Occipital lobe (tissue), 3 donors: ENCODE measurements at places on chromosomes 1 and 21. TPM values are rescaled to one million over a fixed set of nuclear protein-coding genes. Genes with fewer than 3 reads are reported as not detected.

The DCAF8 gene
- 64.6 TPM for total RNA-seq

The ST6GALNAC3 gene
- 16.5 TPM for total RNA-seq

The MANEAL gene
- total RNA-seq = 30.7 TPM

The RGS7 gene
- total RNA-seq = 19.7 TPM

The S100A16 gene
- total RNA-seq = 13.3 TPM

The CHRNB2 gene
- total RNA-seq = 20.4 TPM

The CFAP141 gene
- total RNA-seq = not detected

The VHLL gene
- 0.94 TPM for total RNA-seq

The CA14 gene
- total RNA-seq = 1.7 TPM

- no peak for DNase-seq
These were observed 28.1 kb upstream of the ACBD6 start for GRCh38 chr1:180530501-180530900.

- DNase-seq = no peak
These were observed 10.1 kb downstream of the EXTL1 start for GRCh38 chr1:26031611-26032220.

- no peak for DNase-seq
These were observed 77.0 kb upstream of the C1orf105 start for GRCh38 chr1:172343240-172344160.

DNA sequence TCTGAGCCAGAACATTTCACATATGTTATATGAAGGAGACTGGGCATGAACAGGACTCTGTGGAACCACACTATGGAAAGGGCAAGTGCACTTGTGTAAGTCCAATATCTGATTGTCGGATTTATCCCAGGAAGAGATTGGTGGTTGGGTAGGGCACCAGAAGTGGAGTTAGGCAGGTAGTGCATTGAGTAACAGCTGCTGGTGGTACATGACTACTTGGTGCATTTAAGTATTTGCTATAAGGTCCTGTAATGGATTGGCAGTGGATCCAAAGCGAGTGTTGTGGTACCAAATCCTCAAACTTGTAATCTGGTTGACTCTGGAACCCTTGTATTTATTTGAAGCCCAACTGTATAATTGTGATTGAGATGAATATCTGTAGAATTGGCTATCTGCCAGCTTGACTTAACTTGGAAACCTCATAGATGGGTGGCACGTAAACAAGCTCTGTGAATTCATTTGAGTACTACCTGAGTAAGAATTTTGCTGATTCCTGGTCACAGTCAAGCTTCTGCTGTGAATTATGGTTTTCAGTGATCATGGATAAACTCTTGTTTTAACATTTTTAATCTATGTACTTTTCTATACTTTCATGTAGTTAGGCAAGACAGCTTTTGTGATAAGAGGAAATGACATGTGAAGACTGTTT is 21.1 kb downstream of the UBAP2L start:
- no peak for DNase-seq

DNA sequence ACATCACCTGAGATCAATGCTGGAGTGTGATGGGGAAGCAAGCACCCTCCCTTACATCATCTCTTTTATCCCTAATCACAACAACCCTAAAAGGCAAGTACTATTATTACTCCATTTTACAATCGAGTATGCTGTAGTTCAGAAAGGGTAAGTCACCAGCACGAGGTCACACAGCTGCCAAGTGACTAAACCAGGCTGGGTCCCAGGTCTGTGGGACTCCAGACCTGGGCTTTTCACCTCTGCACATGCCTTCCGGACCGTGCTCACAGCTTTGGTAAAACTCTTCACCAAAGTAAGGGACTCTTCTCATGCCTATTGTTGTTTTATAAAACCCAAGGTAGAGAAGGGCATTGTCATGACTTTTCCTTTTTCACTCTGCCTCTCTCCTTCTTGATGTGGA is 130.9 kb downstream of the DMRTB1 start:
- DNase-seq = no peak

DNA sequence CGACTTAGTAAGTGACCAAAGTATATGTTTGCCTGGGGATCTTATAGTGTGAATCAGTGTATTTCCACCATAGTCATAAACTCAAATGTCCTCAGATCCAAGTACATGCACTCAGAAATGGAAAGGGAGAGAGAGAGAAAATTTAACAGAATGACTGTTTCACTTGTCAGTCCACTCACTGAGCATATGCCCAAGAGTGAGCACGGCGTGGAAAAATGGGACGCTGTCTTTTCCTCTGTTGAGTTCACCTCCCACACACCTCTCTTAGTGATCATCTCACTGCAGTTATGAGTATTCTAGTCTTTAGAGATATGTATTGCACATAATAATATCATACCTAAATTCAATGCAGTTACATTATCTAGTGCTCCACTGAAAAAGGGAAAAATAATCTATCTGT is 156.8 kb upstream of the PRMT6 start:
- DNase-seq = no peak

- no peak for DNase-seq
These were observed 154.5 kb upstream of the GORAB start for GRCh38 chr1:170377440-170377839.

GRCh38 chr1:27602462-27603308 is 1.3 kb downstream of the AHDC1 start:
- no peak for DNase-seq

DNA sequence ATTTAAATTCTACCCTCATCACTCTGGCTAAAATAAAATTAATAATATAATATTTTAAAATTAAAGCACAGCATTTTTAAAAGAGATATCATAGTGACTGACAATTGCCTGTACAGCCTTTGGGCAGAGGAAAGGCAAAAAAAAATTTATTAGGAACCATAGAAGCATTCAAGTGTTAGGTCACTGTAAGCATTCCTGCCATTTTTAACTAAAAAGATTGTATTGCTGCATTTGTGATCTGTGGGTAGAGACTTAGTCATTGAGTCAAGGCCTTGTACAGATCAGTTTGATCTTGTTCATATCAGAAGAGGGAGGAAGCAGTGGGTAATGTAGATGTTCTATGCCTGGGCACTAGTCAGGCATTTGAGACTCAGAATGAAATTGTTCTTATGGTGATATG is 109.9 kb downstream of the LYPLAL1 start:
- DNase-seq = no peak

- DNase-seq = no peak
These were observed 13.9 kb upstream of the PIGM start for GRCh38 chr1:160045653-160046052.

DNA sequence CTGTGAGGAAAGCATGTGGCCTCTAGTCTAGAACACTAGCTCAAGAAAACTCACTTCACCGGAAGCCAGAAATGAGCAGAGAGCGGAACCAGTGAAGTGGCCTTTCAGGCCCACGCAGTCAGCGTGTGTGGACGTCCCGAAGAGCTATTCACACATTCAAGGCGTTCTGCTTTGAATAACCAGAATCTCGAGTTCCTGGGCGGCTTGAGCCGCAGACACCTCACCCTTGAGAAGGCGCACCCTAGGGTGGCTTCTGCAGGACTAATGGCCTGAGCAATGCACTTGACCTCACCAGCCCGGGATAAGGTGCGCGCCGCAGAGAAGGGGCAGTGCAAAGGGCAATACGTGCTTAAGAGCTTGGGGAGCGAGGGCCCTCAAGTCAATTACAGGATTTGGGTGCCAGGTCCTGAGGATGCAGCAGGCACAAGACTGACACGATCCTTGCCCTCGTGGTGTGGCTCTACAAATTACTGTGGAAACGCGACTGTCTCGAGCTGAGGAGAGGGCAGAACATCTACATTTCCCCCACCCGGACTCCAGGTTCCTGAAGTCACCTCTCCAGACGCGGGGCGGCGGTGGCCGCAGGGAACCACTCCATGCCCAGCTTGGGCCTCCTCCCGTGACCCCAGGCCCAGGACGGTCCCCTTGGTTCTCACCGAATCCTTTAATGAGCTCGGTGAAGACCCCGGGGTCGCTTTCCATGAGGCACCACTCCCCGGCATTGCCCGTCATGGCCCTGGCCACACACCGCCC is 455 bp downstream of the UCHL5 start:
- DNase-seq = no peak

- no peak for DNase-seq
These were observed 1.2 kb upstream of the LPGAT1 start for GRCh38 chr1:211831558-211832323.

DNA sequence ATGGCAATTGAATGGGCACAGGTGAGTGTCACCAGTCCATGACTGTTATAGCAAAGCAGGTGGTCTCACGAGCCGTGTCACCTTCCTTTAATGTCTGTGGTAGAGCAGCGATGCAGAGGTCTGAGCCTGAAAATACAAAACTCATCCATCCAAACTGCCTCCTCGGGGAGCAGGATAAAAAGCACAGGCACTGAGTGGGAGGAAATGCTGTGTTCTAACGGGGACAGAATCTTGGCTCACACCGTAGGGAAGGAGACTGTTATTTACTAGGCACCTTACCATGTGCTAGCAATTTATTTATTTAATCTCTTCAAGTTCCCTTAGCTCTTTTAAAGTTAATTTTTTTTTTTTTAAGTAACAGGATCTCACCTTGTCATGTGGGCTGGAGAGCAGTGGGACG is 1.2 kb downstream of the ASCL5 start:
- DNase-seq = no peak

- no peak for DNase-seq
These were observed 203.0 kb downstream of the PLPP3 start for GRCh38 chr1:56376188-56376984.

- no peak for DNase-seq
These were observed 106.6 kb downstream of the TNNI3K start for GRCh38 chr1:74341702-74342339.

GRCh38 chr1:32817815-32818786 is 648 bp downstream of the S100PBP start:
- peak; percentile 24 for DNase-seq

- DNase-seq = no peak
These were observed 7.4 kb upstream of the INKA2 start for GRCh38 chr1:111746614-111746999.

GRCh38 chr1:172781513-172782140 is 122.7 kb downstream of the FASLG start:
- DNase-seq = no peak

- DNase-seq = no peak
These were observed at the start of gene RPE65 for GRCh38 chr1:68449901-68450300. RPE65 (minus strand) TSS chr1:68449954; CDS start chr1:68449905, 49 bp downstream.

DNA sequence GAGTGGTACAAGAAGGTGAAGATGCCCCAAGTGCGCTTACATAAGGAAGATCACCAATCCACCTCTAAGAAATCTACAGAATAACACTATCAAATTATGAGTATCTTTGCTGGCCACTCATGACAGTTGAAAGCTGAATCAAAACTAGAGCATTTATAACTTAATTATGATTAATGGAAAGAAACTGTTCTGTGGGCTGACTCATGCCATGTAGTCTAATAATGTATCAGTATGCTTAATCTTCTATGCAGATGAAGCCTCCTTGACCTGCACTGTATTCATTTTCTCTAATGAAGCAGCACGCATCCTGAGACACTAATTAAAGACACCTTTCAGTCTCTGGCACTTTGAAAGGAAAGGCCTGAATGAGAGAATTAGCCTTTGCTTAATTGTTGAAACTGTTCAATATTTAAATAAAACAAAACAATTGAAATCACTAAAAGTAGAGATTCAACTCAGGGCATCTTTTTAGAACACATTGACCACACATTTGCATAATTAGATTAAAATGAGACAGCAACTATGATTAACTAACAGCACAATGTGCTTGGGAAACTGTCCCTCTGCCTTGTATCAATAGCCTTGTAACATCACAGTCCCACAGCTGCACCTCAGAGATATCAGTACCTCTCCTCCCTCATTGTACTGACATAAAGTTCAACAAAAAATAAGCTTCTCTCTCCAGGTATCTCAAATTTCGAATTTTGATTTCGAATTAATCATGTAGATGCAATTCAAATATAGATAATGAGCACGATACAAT is 105.6 kb downstream of the NTPCR start:
- DNase-seq = no peak

- no peak for DNase-seq
These were observed 9.8 kb downstream of the ADAMTSL4 start for GRCh38 chr1:150558761-150559655.

GRCh38 chr1:202143768-202144401 is 652 bp downstream of the ARL8A start:
- DNase-seq = no peak

DNA sequence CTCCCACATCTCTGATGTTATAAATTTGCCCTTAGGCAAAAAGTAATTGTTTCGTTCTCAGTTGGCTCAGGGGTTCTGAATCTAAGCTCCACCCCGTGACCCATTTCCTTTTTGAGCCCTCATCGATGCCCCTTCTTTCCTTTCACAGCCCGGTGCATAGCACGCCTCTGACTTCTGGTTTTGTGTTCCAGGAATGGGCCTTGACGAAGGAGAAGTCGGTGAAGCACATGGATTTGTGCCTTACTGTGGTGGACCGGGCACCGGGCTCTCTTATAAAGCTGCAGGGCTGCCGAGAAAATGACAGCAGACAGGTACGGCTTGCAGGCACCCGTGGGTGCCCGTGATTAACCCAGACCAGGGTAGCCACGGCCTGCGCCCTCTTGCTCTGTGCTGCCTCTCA is 151.9 kb downstream of the PGBD5 start:
- DNase-seq = no peak

DNA sequence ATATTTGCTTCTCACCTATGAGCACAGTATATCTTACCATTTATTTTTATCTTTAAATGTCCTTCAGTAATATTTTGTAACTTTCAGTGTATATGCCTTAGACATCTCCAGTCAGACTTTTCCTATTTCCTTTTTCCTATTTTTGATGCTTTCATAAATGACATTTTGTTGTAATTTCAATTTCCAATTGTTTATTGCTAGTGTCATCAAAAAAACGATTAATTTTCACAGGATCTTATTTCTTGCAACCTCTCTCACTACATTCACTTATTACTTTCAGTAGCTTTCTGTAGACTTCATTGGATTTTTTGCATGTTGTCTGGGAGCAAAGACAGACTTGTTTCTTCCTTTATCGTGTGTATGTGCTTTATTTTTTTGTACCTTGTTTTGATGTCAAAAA is 602.4 kb downstream of the AJAP1 start:
- no peak for DNase-seq

- DNase-seq = no peak
These were observed 132.2 kb downstream of the ADSS2 start for GRCh38 chr1:244319283-244320132.

DNA sequence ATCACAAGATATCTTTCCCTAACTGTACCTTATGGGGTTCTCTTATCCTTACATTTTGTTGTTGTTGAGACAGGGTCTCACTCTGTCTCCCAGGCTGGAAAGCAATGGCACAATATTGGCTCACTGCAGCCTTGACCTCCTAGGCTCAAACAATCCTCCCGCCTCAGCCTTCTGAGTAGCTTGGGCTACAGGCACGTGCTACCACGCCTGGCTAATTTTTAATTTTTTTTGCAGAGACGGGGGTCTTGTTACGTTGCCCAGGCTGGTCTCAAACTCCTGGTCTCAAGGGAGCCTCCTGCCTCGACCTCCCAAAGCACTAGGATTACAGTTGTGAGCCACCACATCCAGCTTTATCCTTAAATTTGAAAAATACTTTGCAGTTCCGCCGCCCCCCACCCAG is 10.4 kb downstream of the RERE start:
- no peak for DNase-seq

GRCh38 chr1:206635978-206636345 is 626 bp downstream of the DYRK3 start:
- no peak for DNase-seq

DNA sequence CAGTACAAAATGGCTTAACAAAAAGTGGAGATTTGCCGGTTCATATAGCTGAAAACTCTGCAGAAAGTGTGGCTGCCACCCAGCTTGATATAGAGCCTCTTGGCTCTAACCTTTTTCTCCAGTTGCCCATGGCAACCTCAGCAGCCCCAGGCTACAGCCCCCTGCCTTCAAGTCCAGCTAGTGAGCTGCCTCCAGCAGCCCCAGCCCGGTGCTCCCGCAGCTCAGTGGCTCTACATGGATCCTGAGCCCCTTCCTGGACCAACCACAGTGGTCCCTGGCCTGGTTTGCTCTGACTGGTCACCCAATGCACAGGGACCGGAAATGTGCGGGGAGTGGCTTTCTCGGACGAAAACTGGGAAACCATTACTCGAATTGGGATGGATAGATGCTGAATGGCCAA is 13.3 kb upstream of the ATF3 start:
- no peak for DNase-seq
